NCI-H2171 (cell line): ENCODE measurements at places on chromosomes 12 and 14.
A peak's percentile ranks its signal among the peaks of the same experiment; 100 is the strongest.

DNA sequence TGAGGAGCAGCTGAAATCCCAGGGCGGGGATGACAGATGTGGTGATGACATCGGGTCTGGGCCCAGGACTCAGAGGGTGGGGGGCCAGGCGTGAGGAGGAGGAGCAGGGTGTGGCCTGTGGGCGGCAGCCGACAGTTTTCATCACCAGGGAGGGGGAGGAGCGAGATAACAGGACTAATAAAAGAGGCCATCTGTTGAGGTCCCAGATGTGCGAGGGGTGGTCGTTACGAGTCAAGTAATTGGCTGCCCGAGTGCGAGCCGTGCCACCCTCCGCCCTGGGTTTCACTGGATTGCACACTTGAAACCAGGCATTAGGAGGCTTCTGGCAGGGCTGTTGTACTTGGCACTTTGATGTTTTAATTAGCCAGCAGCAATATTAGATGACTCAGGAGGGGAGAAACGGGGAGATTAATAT is 67.2 kb downstream of the NOS1 start:
- peak; percentile 96 for DNase-seq

- peak; percentile 54 for DNase-seq
Measured at GRCh38 chr12:46299851-46300250, 31.0 kb upstream of the SLC38A1 start.

DNA sequence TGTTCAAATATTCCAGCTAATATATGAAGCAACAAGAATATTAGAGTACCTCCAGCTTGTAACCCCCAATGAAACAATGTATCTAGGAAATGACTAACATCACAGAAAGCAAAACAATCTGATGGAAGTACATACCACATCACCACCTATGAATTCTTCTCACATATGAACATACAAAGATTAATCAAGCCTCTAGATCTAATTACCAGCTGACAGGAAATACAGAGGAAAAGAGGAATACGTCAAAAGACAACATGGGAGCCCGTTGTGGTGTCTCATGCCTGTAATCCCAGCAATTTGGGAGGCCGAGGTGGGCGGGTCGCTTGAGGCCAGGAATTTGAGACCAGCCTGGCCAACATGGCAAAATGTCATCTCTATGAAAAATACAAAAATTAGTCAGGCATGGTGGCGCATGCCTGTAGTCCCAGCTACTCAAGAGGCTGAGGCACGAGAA is 7.5 kb downstream of the NEDD8 start:
- no peak for DNase-seq

DNA sequence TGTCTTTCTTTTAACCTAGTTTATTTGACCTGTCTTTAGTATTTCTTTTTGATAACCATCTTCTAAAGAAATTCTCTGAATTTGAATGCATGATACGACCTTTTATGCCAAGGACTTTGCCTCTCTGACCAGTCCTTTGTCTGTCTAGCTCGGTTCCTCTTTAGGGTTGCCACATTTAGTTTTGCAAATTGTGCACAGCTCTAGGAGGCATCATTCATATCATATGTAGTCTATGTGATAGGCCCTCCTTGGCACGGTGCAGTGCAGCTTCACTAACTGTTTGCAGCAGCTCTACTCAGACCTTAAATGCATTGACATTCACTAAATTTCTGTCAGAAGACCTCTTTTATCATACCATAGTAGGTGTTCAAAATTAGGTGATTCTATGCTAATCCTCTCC is 75.6 kb downstream of the USP15 start:
- DNase-seq = no peak

- no peak for DNase-seq
Measured at GRCh38 chr12:94208622-94208966, 60.2 kb downstream of the PLXNC1 start.

DNA sequence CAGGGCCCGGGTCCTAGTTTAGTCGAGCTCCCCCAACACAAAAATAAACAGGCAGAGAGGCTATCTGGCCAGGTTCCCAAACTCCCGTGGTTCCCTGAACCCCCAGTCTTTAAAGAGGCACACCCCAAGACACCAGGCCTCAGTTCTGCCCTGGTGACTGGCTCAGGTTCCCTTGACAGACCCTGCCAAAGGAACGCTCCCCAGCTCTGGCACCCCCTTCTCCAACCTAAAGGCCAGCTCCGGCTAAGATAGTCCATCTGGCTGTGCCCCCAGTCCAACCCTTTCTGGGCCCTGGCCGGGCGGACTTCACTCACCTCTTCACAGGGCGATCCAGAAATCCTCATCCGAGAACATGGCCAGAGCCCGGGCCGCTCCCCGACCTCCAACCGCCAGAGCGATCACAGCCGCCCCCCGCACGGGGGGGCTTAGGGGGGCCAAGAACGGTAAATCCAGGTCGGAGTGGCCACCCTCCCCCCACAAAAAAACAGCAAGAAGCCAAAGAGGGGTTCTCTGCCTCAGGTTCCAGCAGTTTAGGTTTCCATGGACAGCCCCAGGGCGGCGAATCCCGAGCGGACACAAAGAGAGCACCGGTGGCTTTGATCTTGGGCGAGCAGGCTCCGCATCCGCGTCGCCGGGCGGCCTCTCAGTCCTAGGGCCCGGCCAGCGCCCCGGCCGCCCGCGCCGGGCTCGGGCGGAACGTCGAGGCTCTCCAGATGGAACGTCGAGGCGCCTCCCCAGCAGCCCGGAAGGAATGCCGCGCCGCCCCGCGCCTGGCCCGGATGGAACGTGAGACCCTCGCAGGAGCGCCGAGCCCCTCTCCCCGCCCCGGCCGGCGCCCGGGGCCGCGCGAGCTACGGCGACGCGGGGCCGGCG is 1.1 kb downstream of the KMT2D start:
- DNase-seq = peak; percentile 41

GRCh38 chr14:76961631-76962302 is 66.7 kb downstream of the IRF2BPL start:
- no peak for DNase-seq

GRCh38 chr12:19223018-19223417 is 93.5 kb downstream of the PLEKHA5 start:
- DNase-seq = peak; percentile 19

DNA sequence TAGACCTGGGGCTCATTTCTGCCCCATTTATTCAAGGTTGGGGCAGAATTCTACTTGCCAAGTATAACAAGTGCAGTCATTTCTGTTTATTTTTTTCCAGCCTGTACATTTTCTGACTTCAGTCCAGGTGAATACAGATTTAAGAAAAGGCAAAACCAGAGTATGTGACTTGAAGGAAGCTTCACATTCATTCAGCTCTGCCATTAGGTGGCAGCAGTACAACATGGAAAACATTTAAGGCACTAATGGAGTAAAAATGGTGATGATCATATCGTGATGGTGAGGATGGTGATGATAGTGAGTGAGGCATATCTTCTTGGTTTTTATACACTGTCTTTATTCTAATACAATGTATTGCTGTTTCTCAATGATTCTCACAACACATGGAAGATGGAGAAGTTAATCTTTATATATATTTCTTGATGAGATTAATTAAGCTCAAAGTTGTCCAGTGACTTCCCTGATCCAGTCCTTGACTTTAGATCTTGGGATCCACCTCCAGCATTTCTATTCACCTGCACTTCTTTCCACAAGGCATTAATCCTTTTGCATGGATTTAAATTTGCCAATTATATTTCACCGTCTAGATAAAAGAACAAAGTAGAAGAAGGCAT is 176.7 kb upstream of the SEL1L start:
- peak; percentile 56 for DNase-seq

DNA sequence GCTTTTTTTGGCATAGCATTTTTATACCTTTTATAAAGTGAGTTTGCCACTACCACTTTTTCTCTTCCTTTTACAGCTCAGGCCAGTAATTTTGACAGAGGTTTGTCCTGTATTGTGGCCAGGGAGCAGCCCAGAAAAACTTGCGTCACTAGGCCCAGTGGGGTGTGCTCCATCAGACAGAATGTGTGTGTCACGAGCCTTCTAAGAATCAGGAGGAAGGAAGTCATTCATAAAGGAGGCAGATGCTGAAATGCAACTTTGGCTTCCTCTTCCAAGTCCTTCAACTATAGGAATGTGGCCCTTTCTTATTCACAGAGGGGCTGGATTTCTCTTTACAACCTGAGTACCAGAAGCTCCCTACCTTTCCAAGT is 10.1 kb upstream of the RAB35 start:
- no peak for DNase-seq

- DNase-seq = no peak
Measured at GRCh38 chr14:81235096-81235495, 14.3 kb upstream of the GTF2A1 start.
